Stromal cell of bone marrow (primary cell): ENCODE measurements at places on chromosomes 16 and 17.
A peak's percentile ranks its signal among the peaks of the same experiment; 100 is the strongest.

DNA sequence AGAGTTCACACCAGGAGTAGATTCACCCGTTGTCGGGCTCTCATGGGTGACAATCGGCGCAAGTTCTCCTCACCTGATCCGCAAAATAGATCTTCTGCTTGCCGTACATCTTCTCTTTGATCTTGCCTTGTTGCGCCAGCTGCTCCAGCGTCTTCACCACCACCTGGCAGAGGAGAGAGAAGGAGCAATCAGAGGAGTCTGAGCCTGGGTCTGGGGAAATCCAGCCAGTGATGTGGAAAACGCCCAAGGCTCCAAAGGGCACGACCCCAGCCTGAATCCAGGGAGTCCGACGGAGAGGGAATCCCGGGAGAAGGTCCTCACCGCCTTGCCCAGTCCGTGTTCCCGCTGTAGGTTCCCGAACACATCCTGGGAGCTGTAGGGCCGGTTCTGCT, 393 bp downstream of the PSMC3IP start:
- DNase-seq = no peak

DNA sequence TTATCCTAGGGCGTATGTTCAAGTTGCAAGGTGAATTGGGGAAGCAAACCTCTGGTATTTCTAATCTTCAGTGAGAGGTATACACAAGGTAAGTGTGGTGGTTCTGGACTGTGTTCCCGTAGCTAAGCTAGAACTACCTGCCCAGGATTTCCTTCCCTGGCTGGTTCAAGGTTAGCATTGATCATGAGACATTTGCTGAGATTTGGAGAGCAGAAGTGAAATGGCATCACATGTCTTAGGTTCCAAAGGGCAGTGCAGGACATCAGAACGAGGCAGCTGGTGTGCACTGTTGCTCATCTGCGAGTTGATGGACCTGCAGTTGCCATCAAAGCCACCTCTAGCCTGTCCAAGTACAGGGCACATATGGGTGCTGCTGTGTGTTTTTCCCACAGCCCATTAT, 95.2 kb downstream of the EMP2 start:
- no peak for DNase-seq

DNA sequence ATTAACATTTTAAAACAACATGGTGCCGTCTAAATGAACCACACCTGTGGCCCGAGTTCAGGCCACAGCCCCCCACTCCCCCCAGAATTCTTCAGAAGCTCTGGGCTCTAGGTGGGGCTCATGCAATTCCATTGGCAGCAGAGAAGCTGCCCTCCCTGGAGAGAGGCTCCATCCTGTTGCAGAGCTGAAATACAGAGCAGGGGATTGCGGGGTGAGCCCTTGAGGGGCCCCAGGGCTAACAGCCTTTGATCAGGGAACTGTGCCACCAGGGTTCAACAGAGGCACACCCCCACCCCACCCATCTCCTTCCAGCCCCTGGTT, 69.3 kb downstream of the ABR start:
- DNase-seq = no peak

DNA sequence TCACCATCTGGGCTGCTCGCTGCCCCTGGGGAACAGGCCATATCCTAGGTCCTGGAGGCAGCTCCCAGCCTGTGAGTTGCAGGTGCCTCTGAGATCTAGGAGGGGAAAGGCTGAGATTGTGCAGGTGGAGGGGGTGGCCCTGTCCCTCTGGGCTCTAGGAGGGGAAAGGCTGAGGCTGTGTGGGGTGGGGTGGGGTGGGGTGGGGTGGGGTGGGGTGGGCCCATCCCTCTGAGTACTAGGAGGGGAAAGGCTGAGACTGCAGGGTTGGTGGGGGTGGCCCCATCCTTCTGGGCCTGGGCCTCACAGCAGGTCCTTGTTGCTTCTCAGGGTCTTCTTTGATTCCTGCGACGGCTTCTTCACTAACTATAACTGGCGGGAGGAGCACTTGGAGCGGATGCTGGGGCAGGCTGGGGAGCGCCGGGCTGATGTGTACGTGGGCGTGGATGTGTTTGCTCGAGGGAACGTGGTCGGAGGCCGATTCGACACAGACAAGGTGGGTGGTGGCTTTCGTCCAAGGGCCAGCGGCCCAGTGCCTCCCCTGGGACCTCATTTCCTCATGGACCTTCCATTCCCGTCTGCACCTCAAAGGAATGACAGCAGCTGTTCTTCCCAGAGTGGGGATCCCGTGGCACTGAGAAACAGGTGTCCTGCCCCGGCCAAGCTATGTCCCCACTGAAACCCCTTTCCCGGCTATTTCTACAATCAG, 7.1 kb downstream of the ENGASE start:
- DNase-seq = no peak

GRCh38 chr17:7850701-7851437, 4.0 kb upstream of the TMEM88 start:
- no peak for DNase-seq

GRCh38 chr16:6200861-6201260, 1103.3 kb upstream of the EEF2KMT start:
- no peak for DNase-seq

- DNase-seq = no peak
Observed at GRCh38 chr17:44795928-44796327, 34.2 kb downstream of the GJC1 start.

GRCh38 chr16:58456193-58456592, 43.8 kb upstream of the NDRG4 start:
- no peak for DNase-seq

DNA sequence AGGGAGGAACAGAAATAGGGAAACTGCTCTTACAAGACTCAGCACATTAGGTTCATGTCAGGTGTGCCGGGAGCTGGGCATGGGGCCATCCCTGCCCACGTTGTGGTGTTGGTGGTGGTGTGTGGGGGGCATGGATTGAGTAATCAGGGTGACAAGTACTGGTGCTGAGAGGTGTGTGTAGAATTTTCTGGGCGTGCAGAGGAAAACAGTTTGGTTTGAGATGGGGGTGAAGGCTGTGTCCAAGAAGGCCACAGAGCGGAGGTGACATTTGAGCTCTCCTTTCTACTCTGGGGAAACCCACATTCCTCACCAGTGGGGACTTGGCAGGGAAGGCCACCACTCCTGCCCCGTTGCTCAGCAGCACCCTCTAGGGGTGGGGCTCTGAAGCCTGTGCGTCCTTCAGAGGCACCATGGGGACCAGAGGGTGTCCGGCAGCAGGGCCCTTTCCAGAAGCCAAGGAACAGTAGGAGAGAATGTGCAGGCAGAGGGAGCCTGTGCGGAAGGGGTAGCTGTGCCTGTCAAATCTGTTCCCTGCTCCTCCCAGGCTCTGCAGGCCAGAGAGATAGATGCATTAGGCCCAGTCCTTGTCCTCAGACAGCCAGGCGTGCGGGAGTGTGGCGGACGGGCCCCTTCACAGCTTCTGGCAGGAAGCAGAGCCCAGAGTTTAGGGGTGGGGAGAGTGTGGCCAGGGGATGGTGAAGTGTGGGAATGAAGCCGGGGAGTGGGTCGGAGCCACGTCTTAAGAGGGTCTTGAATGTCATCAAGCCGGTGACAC, 48.7 kb upstream of the GSE1 start:
- DNase-seq = no peak

GRCh38 chr17:2745317-2746037, 4.0 kb downstream of the CCDC92B start:
- DNase-seq = no peak

DNA sequence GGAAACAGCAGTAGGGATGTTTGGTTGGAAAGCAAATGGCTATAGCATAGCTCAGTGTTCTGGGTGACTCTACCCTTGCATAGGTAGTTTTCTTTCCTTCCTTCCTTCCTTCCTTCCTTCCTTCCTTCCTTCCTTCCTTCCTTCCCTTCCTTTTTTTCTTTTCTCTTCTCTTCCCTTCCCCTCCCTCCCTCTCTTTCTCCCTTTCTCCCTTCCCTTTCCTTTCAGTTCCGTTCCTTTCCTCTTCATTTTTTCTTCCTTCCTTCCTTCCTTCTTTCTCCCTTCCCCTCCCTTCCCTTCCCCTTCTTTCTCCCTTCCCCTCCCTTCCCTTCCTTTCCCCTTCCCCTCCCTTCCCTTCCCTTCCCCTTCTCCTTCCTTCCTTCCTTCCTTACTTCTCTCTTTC, 31.3 kb downstream of the GDE1 start:
- DNase-seq = no peak

- DNase-seq = no peak
Observed at GRCh38 chr17:2400474-2400866, 390 bp downstream of the MNT start.

DNA sequence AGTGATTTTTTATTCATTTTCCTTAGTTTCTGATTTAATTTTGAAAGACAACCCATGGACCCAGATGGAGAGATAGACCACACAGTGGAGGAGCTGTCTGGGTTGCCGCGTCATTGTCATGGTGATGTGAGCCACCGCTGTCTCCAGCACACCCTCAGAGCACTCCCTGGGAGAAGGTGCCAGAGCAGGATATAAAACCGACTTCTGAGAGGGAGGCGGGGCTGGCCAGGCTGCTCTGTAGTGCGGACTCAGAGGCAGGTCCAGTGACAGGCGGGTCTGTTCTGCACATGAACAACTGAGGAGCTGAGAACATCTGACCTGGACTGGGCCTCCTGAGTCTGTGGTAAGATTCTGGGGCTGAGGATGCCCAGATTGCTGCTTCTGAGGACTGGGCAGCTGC, 216.3 kb upstream of the NLRP1 start:
- no peak for DNase-seq

DNA sequence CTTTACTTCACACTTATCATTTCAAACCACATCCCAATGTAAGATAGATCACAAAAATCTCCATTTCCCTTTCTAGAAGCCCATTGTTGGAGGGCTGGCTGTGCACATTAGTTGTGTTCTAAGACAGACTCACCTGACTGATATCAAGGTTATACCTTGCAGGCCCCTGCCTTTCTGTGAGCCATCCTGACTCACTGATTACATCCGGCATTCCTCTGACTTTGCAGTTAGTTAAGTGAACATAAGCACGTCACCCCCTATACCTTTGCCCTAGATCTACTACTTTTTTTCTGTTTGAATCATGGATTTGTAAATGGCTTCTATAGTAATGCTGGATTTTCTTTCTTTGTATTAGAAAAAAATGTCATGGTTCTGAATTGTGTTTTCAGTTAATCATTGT, 78.3 kb downstream of the TANGO6 start:
- no peak for DNase-seq

DNA sequence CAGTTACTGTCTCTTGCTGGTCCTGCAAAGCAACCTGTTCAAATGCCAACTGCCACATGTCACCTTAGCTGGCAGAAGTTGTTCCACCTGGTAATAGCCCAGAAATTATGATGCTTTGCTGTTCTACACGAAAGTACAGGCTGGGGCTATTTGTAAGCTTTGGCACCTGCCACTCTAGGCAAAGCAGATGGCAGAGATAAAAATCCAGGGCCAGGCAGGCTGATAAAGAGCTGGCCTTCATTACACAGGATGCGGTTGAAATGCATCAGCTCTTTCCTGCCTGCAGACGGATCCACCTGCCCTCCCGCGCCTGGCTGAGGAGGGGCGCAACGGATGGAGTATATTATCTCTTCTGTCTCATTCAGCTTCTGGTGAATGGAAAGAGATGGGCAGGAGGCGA, 29.3 kb upstream of the KDM8 start:
- DNase-seq = no peak

DNA sequence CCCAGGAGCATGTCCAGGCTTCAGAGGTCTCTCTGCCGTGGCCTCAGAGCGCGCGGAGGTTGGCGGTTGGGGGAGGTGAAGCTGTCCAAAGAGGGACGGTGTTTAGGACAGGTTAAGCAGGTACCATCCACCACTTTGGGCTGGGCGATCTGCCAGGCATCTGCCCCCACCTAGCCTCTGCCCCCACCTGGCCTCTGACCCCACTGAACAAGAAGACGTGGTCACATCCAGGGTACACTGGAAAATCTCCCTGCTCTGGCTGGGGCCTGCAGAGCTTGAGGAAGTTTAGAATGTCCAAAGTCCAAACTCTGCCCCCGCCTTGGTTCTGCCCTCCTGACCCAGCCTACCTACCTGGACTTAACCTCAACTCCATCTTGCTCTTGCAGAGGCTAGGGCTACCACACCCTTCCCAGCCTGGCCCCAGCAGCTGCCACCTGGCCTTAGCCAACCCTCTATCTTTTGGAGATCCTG, 1.6 kb downstream of the ITGA3 start:
- no peak for DNase-seq

GRCh38 chr17:5247621-5248020, 13.0 kb upstream of the SCIMP start:
- DNase-seq = no peak

GRCh38 chr17:12637015-12637414, 28.7 kb upstream of the MYOCD start:
- peak; percentile 83 for DNase-seq

DNA sequence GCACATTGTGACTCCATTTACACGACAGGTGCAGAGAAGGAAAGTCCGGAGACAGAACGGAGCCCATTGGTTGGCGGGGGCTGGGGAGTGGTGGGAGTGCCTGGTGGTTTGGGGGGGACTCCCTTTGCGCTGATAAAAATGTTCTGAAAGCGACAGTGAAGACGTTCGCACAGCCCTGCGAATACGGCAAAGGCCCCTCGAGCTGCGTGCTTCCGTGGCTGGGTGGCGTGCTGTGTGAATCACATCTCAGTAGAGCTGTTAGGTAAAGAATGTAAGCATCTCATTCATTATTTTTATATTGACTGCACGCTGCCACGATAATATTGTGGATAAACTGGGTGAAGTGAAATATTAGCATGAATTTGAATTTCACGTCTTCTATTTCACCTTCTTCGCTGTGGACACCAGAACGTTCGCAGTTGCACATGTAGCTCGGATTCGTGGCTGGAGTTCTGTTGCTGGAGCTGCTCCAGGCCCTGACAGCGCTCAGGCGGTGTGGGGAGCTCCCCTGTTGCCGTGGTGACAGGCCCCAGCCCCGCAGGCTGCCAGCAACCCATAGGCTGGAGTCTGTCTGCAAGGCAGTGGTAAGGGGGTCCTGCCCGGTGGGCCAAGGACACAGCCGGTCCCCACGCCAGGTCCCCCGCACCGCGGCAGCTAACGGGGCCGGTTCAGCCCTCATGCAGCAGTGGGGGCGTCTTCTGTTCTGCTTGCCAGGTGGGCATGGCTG, 44.6 kb downstream of the SOX8 start:
- DNase-seq = no peak

DNA sequence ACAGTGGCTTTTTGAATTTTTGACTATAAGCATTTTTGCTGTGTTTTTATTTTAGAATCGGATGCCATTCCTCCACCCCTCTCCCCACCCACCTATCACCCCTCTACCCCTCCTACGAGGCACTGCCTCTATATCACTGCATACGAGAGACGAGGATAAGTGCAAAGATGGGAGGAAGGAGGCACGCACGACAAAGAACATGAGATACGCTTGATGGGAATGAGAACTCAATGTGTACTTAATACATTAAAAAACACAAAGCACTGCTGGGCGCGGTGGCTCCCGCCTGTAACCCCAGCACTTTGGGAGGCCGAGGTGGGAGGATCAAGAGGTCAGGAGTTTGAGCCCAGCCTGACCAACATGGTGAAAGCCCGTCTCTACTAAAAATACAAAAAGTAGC, 8.8 kb upstream of the USP43 start:
- no peak for DNase-seq
